ENCODE measurements at places on chromosomes 12 and 14.
A peak's percentile ranks its signal among the peaks of the same experiment; 100 is the strongest.

DNA sequence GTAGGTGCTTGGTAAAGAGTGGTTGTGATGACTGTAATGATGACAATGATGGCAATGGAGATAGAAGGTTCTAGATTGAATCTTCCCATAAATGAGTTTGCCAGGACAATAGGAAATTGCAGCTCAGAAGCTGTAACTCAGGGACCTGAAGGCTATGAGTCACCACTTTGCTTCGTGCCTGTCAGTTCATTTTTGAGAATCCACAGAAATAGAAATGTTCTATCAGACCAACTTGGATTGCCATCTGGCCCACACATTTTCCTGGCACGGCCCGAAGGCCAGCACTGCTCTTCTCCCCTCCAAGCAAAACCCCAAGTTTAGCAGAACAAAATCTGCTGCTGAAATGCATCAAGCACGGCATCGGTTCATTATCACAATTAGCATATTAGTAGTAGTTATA, 1127.0 kb downstream of the BCL11B start:
- no peak for DNase-seq

DNA sequence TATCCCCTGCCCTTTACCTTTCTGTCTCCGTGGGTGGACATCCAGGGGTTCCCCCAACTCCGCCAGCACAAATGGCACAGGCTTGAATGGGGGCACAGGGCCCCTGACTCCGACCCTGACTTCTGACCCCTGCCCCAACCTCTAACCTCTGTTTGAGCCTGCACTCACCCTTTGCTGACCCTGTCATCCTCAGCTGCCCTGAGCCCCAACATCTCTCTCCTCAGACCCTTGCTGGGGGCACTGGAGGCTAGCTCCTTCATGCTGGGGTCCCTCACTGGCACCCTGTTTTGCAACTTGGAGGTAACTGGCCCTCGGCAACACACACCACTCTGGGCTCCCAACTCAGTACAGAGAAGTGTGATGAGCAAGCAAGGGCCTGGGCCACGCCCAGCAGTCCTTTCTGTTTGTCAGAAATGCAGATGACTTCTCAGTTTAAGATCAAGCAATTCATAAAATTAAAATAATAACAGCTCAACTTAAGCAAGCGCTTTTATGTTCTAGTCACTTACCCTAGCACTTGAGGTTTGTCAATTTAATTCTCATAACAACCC, 2.1 kb downstream of the IFI27 start:
- no peak for DNase-seq

DNA sequence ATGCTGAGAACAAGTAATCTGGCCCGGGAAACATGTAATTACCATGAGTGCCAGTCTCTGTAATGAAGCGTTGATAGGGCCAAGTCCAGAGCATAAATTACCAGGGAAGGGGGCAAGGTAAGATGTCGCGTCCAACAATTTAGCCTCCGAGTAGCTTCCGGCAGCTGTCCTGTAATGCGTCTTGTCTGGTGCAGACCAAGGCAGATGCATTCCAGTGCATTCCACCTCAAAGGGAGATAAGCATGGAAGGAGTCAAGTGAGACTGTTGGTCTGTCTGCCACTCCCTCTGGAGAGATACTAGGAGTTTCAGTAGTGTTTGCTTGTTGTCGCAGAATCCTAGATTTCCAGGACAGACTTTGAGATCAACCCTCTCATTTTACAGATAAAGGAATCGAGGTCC, 218.3 kb downstream of the AACS start:
- no peak for DNase-seq

DNA sequence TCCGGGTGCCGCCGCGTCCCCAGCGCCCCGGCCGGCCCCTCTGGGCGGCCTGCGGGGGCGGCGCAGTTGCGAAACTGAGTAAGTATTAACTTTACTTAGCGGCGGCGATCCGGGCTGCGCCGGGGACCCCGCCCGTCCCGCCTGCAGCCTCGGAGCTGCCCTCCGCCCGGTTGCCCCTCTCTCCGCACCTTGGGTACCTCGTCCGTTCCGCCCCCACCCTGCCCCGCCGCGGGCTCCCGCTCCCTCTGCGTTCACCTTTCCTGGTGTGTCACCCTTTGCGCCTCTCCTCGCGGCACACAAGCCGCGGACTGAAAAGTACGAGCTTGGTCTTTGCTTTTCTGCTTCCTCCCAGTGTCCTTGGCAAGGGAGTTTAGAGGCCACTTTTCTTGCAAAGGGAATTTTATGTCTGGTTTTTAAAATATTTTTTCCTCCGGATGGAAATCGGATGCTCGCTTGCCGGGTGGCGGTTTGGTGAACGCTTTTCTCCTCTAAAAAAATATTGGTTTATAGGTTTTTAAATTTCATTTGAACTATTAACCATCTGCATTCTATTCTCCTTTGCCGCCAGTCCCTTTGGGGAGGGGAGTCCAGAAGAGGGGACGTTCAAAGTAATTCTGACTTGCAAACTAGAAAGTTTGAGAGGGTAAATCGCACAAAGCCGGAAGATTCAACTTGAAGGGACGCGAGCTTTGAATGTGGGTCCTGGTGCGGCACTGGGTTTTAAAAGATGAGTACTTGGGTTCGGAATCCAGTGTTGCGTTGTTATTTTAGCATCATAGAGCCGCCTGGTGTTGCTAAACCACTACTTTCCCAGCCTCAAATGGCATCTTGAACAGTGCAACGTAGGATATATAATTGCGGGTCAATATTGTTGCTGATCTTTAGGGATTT, 834 bp downstream of the RASSF8 start:
- DNase-seq, result no peak

GRCh38 chr14:38224338-38224737, 16.6 kb downstream of the SSTR1 start:
- DNase-seq, result no peak

DNA sequence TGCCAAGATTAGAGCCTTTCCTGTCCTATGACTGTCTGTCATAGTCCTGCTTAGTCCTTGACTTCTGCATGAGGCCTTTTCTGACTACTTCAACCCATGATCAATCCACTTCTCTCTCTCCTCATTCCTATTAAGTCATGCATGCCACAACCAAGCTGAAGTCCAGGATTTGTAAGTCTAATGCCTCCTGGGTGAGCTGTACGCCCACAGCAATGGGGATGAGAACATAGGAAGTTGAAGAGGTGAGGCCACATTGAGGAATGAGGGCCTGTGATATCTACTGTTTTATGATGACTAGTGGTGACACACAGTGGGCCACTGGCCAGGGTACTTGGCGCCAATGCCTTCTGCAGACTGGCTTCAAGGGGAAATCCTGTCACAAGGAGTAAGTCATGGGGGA, 994.1 kb upstream of the TMEM132C start:
- no peak for DNase-seq

- no peak for DNase-seq
These were observed 16.3 kb downstream of the TMEM119 start for GRCh38 chr12:108581311-108582227.

- no peak for DNase-seq
These were observed 49.4 kb downstream of the LTBP2 start for GRCh38 chr14:74562515-74563232.

- DNase-seq, result no peak
These were observed 369.3 kb downstream of the NUAK1 start for GRCh38 chr12:105769486-105769885.

GRCh38 chr12:67357376-67358125, 88.4 kb downstream of the CAND1 start:
- no peak for DNase-seq

GRCh38 chr12:21439347-21439746, 1.9 kb downstream of the PYROXD1 start:
- DNase-seq, result no peak

DNA sequence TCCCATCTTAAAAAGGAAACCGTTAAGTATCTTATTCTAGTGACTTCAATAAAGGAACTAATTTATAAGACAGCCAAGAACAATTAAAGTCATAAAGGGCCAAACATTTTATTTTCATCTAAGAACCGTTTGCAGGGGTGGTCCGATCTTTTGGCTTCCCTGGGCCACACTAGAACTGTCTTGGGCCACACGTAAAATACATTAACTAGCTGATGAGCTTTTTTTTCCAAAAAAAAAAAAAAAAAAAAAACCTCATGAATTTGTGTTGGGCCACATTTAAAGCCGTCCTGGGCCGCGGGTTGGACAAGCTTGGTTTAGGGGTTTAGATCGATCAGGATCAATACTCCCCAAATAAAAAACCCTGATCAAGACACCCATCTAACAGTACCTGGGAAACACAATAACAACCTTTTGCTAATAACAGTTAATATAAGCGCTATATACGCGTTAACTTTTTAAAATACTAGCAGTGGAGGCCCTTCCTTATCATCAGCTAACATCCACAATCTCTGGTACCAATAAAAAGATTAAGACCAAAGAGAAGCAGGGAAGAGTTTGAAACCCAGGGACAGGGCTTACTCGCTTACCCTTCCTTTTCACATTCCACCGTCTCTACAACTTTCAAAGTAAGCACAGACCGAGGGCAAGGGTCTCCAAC, 1.1 kb downstream of the NAP1L1 start:
- DNase-seq, result no peak

GRCh38 chr14:63662776-63663175, 21.1 kb upstream of the WDR89 start:
- no peak for DNase-seq

DNA sequence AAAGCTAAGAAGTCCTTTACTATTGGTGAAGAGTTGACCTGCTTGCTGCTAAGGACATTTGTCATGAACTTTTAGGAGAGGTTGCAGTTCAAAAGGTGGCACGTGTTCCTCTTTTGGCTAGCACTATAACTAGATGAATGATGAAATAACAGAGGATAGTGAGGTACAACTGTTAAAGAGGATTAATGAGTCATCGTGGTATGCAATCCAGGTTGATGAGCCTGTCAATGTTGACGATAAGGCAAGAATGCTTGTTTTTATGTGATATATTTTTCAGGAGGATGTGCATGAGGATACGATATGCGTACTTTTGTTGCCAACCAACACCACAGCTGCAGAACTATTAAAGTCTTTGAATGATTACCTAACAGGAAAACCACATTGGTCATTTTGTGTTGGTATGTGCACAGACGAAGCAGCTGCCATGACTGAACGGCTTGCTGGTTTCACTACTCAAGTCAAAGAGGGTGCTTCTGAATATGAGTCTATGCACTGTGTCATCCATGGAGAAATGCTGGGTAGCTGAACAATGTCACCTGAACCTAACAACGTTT, 10.6 kb downstream of the CEP128 start:
- DNase-seq, result peak; percentile 90

DNA sequence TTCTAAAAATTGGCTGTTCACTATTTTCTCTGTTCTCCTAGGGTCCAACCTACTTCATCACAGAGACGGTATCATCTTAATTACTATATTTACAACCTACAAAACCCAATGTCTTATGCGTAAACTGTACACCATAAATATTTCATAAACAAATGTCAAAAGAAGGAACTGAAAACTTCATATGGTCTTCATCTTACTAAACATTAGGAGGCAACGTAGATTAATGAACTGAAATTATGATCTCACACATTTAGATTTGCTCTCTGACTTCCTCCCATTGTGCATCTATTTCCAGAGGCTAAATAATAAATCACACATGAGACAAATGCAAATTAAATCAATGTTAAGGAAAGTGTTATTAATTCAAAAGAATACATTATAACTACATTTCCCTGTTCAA, 1850.6 kb upstream of the SEL1L start:
- DNase-seq, result no peak

DNA sequence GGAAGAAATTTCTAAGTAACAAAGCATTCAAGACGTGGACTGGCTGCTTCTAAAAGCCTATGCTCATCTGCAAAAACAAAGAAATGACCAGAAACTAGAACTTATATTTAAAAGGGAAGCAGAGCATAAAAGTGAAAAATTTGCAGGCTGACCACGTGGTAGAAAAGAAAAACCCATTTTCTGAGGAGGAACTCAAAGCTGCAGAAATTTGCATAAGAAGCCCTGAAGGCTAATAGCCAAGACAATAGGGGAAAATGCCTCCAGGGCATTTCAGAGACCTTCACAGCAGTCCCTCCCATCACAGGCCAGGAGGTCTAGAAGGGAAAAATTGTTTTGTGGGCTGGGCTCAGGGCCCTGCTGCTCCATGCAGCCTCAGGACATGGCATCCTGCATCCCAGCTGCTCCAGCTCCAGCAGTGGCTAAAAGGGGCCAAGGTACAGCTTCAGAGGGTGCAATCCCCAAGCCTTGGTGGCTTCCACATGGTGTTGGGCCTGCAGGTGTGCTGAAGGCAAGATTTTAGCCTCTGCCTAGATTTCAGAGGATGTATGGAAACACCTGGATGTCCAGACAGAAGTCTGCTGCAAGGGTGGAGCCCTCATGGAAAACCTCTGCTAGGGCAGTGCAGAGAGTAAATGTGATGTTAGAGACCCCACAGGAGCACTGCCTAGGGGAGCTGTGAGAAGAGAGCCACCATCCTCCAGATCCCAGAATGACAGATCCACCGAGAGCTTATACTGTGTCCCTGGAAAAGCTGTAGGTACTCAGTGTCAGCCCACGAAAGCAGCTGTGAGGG, 55.5 kb downstream of the CHGA start:
- DNase-seq, result no peak

DNA sequence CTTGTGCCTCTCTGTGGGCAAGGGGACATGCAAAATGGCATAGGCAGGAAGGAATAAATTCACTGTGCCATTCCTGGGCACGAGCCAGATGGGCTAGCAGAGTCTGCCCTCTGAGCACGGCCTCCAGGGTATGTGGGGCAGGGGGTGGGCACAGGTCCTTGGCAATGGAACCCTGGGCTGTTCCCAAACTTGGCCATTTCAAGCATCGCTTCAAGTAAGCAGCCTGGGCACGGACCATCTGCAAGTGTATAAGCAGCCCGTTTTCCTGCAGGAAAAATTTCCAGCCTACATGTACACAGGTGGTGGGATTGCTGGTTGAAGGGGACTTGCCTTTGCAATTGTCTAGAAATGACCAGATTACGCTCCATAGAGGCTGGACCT, 40.3 kb downstream of the CCDC85C start:
- no peak for DNase-seq

DNA sequence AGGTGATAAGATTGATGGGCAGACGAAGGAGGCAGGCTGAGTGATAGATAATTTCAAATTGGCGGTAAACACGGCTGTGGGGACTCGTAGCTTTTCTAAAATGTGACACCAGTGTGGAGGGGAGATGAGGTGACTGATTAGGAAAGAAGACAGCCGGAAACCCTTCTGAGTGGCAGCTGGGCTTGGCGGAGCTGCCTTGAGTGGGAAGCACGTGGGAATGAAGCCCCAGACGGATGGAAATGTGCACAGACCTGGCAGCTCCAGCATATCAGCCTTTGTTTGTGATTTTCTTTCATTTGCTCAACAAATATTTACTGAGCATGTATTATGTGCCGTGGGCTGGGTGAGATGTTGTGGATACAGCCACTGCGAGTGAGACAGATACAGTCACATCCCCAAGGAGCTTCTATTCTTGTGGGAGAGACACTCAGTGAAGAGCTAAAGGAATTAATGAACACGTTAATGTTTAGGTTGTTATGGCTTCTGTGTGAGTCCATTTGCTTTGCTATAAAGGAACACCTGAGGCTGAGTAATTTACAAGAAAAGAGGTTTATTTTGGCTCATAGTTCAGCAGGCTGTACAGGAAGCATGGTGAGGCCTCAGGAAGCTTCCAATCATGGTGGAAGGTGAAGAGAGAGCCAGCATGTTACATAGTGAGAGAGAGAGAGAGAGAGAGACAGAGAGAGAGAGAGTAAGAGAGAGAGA, 65.5 kb upstream of the LHX5 start:
- DNase-seq, result no peak
